Omental fat pad (tissue), 4 donors: ENCODE measurements at places on chromosomes 5 and 9.

DNA sequence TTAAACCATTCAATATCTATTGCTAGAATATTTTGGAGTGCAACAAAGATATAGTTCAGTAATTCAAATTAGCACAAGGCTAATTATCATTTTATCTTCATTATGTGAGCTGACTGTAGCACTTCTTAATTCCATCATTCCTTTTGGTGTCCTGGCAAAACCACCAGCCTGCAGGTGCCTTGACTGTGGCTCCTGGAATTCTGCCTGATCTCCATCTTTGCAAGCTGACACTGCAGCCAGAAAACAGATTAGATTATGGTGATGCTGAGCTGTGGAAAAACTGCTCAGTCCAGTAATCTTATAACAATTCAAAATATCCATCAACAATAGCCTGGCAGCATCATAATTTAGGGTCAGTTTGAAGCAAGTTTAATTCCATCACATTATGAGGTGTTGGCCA, 919.5 kb downstream of the DTWD2 start:
- DNase-seq = no peak

DNA sequence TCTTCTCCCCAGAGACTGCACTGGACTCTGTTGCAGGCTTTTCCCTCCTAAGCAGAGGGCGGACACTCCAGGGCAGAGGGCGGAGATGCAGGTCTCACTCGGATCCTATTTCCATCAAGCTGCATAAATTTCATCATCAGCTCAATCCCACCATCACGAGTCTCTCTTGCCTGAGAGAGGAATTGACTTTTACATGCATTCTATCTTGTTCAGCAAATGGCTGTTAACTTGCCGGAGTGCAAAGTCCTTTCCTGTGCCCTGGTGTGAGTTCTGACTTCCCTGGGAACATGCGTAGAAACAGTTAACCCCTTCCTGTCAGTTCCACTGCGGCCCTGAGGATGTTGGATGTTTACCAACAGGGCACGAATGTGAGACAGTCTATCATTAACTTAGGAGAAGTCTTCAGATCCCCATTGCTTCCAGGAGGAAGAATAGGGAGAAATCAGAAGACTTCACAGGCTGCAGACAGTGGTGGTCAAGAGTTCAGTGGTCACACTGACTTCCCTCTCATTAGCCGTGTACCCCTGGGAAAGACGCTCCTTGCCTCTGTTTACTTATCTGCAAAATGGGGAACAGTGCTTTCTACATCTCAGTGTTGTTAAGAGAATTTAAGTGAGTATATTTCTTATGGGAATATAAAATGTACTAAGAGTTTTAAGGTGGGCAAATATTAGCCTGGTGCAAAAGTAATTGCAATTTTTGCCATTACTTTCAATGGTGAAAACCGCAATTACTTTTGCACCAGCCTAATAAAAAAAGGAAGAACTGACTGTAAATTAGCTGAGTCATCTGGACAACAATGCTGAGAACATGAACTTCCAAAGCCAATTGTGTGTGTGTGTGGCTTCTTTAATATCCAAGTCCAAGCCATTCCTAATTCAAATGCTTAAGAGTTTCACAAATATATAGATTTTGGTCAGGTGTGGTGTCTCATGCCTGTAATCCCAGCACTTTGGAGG, 248.0 kb downstream of the DRD1 start:
- DNase-seq = no peak

DNA sequence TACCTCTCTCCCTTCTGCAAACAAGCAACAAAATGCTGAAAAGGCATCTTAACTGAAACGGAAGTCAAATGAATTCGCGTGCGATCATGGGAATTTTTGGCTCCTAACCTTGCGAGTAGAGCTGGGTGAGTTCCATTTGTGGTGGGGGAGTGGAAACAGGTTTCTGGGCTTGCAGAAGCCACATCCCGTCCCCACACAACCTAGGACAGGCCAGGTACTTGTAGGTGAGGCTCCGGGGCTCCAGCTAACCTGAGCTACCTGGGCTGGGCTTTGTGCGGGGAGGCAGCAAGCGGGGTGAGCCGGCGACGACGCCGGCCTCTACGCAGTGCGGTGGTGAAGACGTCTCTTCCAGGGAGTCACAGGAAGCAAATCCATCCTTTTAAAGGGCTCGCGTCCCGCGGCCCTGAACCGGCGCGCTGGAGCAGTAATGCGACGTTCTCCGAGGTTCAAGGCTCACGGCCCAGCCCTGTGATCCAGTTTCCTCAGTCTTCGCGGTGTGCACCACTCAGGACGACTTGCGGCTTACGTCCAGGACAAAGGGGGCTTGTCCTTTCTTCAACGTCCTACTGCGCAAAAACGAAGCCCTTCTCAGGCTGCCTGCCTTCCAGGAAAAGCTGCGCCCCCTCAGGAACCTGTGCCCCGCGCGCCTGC, 567 bp upstream of the SPIN1 start:
- no peak for DNase-seq

DNA sequence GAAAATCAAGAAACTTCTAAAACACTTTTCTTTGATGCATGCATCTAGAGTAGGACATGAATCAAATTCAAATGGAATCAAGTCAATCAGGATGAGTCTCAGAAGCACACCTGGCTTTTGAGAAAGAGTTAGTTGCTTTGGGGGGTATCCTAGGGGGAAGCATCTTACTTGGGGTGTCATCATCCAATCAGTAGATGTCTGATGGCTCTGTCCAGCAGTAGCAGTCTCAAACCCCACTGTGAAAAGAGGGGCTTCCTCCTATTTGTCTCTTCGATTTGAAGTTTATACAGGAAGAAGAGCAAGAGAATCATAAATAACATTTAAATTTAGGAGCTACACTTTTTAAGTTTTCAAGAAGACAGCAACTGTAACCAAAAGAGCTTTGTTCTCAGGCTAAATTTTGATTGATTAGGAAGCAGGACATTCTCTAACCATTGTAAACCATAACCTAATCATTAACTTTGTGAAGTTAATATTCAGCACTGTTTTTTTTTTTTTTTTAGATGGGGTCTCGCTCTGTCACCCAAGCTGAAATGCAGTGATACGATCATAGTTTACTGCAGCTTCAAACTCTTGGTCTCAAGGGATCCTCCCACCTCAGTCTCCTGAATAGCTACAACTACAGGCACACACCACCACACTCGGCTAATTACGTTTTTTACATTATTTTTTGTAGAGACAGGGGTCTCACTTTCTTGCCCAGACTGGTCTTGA, 614.7 kb downstream of the CSNK1G3 start:
- no peak for DNase-seq

DNA sequence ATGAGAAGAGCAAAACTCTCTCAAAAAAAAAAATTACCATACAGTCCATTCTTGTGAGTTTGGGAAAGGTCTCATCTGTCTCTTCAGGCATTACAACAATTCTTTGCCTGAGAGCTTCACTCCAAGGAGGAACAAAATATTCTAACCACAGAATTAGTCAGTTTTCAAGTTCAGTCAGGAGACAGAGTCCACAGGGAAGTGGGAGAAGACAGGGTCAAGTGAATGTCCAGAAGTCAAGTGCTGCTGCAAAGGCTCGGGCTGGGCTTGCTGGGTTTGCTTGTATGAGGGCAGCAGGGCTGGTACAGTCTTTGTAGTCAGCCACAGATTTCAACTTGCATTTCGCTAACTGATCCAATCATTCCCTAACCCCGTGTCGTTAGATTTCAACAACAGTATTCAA, 17.6 kb upstream of the HEXB start:
- no peak for DNase-seq

GRCh38 chr5:166341740-166342337, 1949.6 kb upstream of the WWC1 start:
- no peak for DNase-seq

- DNase-seq = no peak
Observed at GRCh38 chr9:36444203-36444602, 44.1 kb upstream of the RNF38 start.
